ENCODE measurements at places on chromosomes 11 and 22.
A peak's percentile ranks its signal among the peaks of the same experiment; 100 is the strongest.

DNA sequence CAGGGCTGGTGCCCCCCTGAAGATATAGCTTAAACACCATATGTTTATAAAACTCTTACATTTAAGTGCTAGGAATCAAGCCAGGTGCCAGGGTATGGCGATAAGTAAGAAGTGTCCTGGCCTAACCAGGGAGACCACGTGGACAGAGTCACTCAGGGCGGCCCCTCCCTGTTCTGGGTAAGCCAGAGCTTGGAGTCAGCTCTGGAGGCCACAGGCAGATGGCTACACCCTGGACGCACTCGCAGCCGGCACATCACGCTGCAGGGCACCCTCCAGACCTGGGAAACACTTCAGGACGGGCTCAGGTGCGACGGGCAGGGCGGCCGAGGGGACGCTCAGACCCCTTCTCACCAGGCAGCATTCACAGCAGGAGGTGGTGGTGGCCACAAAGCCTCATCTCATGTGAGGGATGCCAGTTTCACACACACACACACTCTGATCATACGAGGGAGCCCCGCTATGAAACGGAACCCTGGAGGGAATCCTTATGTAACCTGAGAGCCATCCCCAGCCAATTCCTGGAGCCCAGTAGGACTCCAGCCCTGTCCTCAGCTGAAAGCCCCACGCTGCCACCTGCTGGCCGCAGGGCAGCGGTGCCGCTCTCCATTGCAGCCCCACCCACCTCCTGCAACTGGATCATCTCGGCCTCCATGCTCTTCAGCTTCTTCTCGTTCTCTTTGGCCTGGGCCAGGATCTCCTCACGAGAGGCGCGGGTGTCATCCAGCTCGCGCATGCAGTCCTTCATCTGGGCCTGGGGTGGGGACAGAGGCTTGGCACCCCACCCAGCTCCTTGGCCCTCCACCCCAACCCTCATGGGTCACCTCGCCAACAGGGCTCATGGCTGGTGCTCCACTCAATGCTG is 33.4 kb downstream of the APOL1 start:
- DNase-seq: peak; percentile 78

GRCh38 chr11:110425751-110426545 is 3.8 kb upstream of the FDX1 start:
- DNase-seq: no peak

DNA sequence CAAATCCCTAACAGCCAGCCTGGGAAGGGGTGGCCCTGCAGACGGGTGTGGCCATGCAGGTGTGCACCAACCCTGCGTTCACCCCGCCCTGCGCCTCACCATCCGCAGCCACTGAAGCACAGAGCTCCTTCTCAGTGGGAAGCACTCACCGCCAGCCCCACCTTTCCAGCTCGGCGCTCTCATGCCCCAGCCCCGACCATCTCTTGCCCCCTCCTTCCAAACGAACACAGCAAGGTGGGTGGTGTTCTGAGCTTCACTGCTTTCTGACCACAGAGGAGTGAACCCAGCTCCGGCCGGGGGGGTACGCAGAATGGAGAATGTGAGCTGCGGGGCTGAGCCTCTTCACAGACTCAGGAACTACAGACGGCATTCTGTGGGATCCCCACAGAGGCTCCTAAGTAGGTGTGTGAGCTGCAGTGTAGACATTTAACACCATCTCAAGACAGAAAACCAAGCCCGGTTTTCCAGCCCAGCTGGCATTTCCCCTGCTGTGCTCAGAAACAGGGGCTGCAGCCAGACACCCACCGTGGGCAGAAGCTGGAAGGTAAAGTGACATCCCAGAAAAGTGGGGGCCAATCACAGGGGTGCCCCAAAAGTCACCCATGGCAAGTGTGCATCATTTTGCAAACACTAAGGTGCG is 88.4 kb upstream of the RTL6 start:
- no peak for DNase-seq

DNA sequence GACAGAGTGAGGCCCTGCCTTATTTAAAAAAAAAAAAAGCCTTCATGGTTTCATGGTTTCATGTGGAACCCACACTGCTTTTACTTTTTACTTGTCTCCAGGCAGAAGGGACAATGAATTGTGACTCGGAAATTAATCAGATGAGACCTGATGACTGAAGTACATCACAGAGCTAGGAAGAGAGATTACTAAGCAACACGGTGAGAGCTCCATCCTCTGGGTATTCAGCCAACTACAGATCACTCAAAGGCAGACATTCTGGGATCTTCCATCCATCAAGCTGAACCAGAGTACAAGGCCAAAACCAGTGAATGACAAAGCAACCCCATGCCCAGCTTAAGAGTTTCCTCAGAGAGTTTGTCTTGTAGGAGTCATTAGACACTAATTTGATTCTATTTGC is 433.2 kb downstream of the SOX6 start:
- peak; percentile 50 for DNase-seq

- DNase-seq: no peak
Observed at GRCh38 chr11:119488256-119488995, 65.5 kb upstream of the THY1 start.

- DNase-seq: no peak
Observed at GRCh38 chr11:14270690-14271542, 88.1 kb downstream of the RRAS2 start.

DNA sequence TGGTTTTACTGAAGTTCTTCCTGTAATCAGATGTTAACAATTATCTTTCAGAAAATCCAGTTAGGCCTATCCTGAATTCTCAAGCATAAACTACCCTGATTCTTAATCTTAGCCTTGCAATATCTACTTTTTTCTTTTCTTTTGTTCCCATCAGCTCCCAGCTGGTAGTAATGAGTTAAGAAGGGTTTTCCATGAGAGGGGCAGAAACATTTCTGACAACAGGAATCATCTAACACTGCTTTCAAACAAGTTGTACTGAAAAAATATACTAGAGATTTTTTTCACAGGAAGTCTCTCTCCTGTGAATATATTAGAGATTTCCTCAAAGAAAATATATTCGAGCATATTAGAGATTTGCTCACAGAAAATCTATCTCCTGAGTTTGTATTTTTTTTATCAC is 3.3 kb upstream of the TRIM6 start:
- DNase-seq: no peak

- DNase-seq: no peak
Observed at GRCh38 chr11:18633256-18634139, 644 bp downstream of the SPTY2D1 start.

DNA sequence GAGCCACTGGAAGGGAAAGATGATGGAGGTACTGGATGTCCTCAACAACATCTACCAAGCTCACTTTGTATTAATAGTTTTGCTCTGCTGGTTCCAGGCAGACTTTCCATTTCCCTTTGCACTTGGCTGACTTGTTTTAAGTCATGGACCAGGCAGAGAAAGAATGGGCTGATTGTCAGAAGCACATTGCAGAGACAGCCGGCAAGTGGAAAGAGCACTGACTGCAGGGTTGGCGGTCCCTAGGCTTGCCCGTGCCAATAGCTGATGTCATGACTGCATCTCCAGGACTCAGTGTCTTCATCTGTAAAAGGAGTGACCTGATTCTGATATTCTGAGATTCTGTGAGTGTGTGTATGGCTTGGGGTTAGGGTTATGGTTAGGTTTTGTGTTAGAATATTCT is 20.9 kb upstream of the NNMT start:
- no peak for DNase-seq

GRCh38 chr22:26213826-26214225 is 44.6 kb downstream of the SEZ6L start:
- no peak for DNase-seq
